Adipocyte (in vitro differentiated cells): ENCODE measurements at places on chromosomes 5 and 9.

GRCh38 chr9:94798708-94799107 lies 72.2 kb downstream of the AOPEP start:
- DNase-seq, result no peak

- peak; percentile 84 for DNase-seq
Measured at GRCh38 chr9:97237951-97238889, 69.2 kb upstream of the CCDC180 start.

GRCh38 chr9:15469406-15469805 lies 41.4 kb downstream of the PSIP1 start:
- DNase-seq, result no peak

- DNase-seq, result peak; percentile 55
Measured at GRCh38 chr5:1799110-1799601, 481 bp downstream of the MRPL36 start.

DNA sequence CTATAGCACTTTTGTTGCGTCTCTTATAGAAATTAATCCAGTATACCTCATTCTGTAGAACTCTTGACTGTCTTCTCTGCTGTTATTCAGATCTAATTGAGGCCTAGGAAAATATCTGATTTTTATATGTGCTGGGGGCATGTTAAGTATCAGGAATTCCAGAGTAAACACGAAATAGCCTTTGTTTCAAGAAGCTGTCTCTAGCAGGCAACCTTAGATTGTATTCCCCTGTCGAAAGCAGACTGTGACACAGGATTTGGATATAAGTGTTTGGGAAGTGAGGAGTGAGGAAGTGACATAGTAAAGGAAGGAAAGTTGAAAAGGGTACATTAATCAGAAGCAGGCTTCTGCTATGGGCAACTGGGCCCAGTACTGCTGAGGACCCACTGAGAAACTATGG lies 72.1 kb upstream of the RASA1 start:
- DNase-seq, result peak; percentile 18

DNA sequence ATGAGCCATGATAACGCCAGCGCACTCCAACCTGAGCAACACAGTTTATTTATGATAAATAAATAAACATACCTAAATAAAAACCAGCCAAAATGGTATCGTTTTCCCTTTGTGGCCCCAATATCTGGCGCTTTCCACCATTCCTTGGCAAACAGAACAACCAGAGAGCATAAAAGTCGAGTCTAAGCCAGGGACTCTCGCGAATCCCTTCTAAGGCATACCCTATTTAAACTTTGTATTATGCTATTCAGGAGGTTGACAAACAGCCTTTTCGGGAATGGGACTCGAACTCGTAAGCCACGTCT lies 386 bp upstream of the MATR3 start:
- no peak for DNase-seq

DNA sequence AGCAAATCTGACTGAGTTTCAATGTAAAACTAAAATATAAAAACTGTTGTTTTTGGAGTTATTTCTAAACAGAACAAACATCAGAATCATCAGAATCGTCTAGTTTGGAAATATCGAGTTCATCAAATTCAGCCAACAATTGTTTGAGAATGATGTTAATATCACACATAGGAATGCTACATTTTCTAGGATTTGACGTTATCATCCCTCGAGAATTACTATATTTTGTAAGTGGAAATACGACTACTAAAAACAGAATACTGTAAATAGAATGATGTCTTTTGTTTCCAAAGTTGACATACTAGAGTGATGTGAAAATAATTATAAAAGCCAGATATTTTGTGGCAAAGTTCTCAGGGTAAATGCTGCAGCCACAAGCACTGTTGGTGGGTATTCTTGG lies 805.9 kb downstream of the TLE1 start:
- no peak for DNase-seq
